ENCODE measurements at places on chromosomes 2 and 18. TPM values are rescaled to one million over a fixed set of nuclear protein-coding genes. Genes with fewer than 3 reads are reported as not detected.

Gene ATOH8
- polyA plus RNA-seq = 21.1 TPM

Gene GPR75
- 1.5 TPM for polyA plus RNA-seq

Gene SLC35F6
- polyA plus RNA-seq = 9.0 TPM

Gene CD8B2
- polyA plus RNA-seq = 0.04 TPM

Gene GCG
- 15.6 TPM for polyA plus RNA-seq

Measured in forelimb muscle (tissue), 1 donor.